GM12865 (cell line): ENCODE measurements at places on chromosomes 11 and 22.

GRCh38 chr11:12942157-12942556 lies 67.0 kb upstream of the RASSF10 start:
- peak; percentile 21 for DNase-seq

GRCh38 chr11:27292637-27293010 lies 70.4 kb downstream of the CCDC34 start:
- DNase-seq, result no peak

DNA sequence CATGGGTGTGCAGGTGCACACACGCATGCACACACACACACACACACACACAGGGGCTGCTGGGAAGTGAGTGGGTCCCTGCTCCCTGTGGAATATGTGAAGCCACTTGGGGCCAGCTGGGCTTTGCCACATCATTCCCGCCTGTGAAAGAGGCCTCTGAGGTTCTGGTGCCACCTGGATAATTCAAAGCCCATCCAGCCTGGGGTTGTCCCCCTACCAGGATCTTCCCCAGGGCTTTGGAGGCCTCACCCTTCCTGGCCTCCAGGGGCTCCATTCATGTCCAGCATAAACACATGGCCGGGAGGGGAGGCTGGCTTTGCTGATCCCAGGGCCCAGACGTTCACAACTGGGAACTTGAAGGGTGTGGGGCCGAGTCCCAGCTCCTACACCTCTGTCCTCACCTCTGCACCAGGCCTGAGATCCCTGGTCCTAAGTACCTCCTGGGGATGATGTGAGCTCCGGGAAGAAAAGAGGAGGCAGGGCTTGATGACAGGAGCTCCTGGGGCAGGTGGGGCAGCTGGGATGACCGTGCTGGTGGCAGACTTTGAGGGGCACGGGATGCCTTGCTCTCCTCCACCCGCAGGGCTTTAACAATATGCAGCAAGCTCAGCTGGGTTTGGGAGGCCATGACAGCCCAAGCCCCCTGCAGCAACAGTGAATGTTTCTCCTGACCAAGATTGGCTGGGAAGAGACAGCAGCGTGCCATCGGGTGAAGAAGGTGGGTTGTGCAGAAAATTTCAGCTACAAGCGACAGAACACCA lies 14.2 kb downstream of the LINC01488 start:
- no peak for DNase-seq

GRCh38 chr22:17974087-17974486 lies 50.3 kb downstream of the MICAL3 start:
- no peak for DNase-seq

GRCh38 chr11:120659076-120659475 lies 147.5 kb downstream of the GRIK4 start:
- DNase-seq, result no peak

- DNase-seq, result no peak
These were observed 61.5 kb downstream of the SMCO4 start for GRCh38 chr11:93481696-93482095.

- DNase-seq, result no peak
These were observed 677.3 kb upstream of the KIRREL3 start for GRCh38 chr11:127677660-127678425.

- DNase-seq, result peak; percentile 21
These were observed at the start of gene XKR3 for GRCh38 chr22:16824716-16825687. TSS of gene XKR3 (minus strand) at chr22:16825411. CDS start at chr22:16808073, 17,338 bp downstream.

DNA sequence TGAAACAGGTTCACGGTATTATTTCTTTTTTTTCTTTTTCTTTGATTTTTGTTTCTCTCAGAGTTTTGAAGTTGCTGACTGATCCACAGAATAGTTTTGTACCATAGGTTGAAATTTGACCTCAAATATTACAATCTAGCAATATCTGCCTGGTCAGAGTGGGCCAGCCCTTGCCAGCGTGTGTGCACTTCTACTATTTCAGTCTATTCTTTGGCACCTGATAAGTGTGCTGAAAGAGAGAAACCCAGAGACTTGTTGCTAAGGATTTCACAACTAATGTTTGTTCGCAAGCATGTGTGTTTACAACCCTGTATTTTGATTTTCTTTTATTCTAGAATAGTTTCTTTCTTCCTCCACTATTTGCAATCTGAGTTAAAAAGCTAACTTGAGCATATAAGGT lies 1125.2 kb upstream of the CNTN5 start:
- DNase-seq, result no peak

DNA sequence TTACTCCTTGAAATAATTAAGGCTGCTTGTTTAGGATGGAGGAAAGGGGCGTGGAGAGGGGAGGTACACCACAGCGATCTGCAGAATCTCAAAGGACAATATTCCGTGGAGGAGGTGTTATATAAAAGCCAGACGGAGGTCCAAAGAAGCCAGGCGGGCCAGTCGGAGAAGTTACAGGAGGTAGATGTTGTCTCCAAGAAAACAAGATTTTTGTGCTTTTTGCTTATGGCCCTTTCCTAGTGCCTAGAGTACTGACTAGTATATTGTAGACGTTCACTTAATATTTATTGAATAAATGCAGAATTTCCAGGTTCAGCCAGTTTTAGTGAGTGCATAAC lies 761 bp downstream of the ZDHHC13 start:
- DNase-seq, result no peak

- no peak for DNase-seq
These were observed 252.3 kb downstream of the TBC1D22A start for GRCh38 chr22:47014636-47015345.

GRCh38 chr11:71252269-71252769 lies at the start of gene SHANK2:
TSS of gene SHANK2 (minus strand) at chr11:71252577. CDS start at chr11:71147326, 105,251 bp downstream.
- no peak for DNase-seq

DNA sequence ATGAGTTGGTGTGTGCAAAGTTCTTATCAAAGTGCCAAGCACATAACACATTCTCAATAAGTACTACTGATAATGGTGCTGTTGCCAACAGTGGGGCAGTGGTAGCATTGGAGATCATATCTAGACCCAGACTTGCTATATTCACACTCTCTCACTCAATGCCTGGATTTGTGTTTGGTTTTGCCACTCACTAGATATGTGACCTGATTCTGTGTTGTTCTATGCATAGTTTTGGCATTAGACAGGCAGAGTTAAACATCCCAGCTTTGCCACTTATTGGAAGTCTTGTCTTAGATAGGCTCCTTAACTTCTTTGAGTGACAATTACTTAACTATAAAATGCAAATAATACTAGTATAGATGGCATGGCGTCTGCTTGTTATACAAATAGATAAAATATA lies 642.6 kb upstream of the CCDC179 start:
- no peak for DNase-seq

DNA sequence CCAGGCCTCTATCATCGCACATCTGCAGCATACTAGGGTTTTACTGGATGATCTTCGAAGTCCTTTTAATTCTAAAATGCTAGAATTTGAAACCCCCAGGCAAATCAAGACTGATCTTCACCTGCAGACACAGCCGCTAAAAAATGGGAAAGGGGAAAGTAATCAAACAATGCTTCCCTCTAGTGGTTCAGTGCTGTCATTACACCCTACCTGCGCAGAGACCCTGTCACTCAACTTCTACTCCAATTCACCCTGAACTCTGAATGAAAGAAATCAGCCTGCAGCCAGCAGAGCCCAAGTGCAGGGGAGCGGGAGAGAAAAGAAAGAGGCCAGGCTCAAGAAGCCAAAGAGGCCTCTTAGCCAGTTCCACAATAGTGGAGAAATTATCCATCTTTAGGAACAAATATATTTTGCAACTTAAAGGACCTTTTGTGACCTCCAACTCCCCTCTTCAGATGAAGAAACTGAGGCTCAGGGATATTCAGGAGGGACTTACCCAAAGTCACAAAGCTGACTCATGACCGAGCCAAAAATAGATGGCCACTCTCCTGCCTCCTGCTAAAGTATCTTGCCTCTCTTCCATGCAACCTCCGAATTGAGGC lies 33.0 kb downstream of the SERGEF start:
- peak; percentile 41 for DNase-seq

- no peak for DNase-seq
These were observed 41.2 kb upstream of the ARL14EP start for GRCh38 chr11:30281476-30282288.

DNA sequence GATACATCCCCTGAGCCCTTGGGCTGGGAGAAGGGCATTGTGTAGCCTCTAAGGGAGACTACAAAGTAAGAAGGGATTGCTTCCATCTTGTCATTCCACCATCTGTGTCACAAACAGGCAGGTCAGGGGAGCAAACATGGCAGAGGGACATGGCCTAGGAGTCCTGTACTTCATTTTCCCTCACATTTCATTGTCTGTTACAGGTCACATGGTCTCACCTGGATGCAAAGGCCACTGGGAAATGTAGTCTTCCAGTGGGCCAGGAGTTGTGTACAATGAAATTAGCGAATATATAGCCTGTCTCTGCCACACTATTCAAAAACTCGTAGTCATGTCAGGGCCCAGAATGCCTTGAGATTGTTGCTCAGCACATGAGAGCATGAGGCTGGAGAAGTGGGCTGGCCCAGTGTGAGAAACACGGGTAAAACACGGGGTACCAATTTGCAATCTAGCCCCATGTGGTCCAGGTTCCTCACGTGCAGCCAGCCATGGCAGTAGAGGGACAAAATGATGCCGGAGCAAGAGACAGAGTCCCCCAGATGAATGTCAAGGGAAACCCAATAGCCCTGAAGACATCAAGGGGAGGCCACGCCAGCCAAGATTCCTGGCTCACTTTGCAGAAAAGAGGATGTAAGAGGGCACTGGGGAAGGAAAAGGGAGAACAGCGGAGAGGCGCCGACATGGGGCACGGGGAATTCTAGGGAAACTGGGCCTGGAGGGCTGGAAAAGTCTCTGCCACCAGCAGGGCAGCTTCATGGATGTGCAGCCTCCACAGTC lies 47.7 kb upstream of the EMID1 start:
- peak; percentile 50 for DNase-seq

DNA sequence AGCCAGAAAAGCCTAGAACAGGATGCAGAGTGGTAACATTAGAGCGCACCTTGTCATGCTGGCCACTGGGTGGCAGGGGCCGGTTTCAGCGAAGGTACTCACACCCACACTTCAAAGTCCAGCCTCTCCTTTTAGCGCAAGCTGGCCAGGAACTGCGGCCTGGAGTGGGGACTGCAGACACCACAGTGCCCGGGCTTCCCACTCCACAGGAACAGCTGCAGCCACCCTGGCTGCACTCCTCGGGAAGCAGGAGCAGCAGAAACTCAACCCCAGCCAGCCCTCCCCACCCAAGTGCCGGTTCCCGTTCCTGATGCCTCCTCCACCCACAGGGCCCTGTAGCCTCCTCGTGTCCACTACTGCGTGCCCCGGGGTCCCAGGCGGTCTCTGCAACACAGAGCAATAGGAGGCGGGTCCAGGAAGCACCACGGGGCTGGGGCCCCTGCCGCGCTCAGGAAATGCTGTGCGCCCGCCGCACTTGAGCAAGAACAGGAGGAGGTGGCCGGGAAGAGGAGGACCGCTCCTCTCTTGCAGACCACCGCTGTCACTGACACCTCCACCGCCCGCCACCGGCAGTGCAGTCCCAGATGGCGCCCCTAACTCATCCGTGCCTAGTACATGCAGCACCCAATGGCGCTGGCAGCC lies 2.2 kb downstream of the RFPL2 start:
- peak; percentile 35 for DNase-seq

DNA sequence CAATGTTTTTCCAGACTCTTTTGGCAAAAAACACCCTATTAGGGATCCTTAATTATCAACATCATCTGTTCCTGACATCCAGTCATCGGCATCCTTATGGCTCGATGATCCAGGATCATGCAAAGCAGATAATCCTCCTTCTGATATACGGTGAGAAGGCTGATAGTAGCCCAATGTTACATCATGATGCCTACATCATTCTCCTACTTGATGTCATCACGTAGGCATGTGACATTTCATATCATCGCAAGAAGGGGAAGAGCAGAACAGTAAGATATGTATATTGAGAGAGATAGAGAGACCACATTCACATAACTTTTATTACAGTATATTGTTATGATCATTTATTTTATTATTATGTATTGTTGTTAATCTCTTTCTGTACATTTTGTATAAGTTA lies 168.6 kb downstream of the ADAMTS15 start:
- no peak for DNase-seq

- no peak for DNase-seq
These were observed 88.8 kb downstream of the PDHX start for GRCh38 chr11:35005141-35005780.

DNA sequence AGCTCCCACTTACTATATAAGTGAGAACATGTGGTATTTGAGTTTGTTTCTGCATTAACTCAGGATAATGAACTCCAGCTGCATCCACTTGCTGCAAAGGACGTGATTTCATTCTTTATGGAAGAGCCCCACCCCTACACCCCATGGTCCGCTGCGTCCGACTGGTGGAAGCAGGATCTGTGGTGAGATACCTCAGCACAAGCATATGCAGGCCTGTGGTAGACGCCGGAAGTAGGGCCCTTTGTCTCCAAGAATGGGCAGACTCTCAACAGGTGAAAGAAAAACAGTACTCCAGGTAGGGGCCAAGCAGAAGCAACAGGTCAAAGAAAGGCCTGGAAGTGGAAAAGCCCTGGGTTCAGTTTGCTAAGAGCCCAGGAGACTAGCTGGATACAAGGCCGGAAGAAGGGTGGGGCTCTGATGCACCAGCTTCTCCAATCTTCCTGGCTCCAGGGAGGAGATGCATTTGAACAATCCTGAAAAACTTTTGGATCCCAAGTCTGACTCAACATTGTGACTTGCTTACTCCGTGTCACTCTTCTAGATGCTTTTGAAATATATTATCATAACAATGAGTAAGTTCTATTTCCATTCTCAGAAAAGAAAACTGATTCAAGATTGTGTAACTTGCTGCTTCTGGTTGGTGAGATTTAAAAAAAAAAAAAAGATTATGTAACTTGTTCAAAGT lies 30.4 kb downstream of the NEAT1 start:
- DNase-seq, result no peak

DNA sequence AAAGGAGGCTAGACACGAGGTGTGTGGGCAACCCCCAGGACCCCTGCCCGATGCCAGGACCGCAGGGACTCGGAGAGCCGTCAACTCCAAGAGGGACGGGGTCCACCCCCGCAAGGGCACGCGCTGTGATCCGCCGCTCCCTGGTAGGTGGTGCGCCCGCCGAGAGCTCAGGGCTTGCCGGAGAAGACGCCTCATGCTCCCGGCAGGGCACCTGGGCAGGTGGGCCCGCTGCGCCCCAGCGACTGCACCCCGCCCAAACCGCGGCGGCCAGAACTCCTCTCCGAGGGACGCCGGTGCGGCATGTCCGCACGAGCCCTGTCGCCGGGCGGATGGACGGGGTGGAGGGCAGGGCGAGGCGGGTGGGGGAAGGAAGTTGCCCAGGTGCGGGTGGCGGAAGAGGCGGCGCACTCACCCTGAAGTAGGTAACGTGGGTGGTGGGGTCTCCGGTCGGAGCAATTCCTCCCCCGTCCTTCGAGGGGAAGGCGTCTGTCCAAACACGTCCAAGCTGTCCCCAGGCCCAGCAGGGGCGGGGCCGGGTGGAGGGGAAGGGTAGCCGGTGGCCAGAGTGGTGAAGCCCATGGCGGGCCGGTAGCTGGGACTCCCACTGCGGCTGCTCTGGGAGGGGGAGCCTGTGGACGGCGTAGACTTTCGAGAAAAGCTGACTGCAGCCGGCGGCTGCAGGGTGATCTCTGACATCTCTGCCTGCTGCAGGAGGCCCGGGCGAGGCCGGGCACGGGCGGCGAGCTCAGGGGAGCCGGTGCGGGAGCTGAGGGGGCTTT lies 37.2 kb downstream of the IGSF9B start:
- no peak for DNase-seq

- DNase-seq, result no peak
These were observed 2.9 kb downstream of the AP5B1 start for GRCh38 chr11:65777821-65778361.

GRCh38 chr22:19916941-19917340 lies 24.6 kb upstream of the COMT start:
- DNase-seq, result no peak
